Tongue (tissue), 3 donors: ENCODE measurements at places on chromosomes 7 and 10. TPM values are rescaled to one million over a fixed set of nuclear protein-coding genes. Genes with fewer than 3 reads are reported as not detected.

Gene ZNF853
- total RNA-seq, result 26.1 TPM

Gene CACNB2
- total RNA-seq, result 3.3 TPM

- no peak for DNase-seq
Observed at GRCh38 chr10:51699145-51699474, 285 bp downstream of the CSTF2T start.

- peak; percentile 25 for DNase-seq
Observed at GRCh38 chr10:63467841-63468240, 2.1 kb upstream of the JMJD1C start.

GRCh38 chr7:122199171-122199570, 55.1 kb upstream of the AASS start:
- no peak for DNase-seq

DNA sequence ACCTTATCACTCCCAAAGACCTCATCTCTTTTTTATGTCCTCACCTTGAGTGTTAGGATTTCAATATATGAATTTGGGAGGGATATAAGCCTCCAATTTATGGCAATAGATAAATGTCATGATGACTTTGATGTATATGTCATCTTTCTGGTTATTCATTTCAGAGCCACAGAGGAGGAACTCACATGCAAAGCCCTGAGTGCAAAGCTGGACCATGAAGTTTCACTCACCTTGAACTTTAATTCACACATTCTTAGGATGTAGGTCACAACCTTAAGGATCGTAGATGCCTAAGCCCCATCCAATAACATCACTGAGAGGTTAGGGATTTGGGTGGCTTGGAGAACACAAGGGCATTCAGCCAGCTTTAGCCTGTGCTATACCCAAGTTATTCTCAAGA, 81.9 kb upstream of the ZPBP start:
- DNase-seq, result no peak

DNA sequence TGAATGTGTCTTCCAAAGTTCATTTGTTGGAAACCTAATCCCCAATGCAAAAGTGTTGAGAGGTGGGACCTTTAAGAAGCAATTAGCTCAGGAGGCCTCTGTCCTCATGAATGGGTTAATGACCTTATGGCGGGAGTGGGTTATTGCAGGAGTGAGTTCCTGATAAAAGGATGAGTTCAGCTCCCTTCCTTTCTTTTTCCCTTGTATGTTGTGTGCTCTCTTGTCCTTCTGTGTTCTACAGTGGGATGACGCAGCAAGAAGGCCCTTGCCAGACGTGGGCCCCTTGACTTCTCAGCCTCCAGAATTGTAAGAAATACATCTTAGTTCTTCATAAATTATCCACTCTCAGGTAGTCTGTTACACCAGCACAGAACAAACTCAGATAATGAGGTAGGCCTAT, 206.0 kb downstream of the DNAJC1 start:
- DNase-seq, result no peak

- no peak for DNase-seq
Observed at GRCh38 chr10:63008491-63008890, 124.6 kb upstream of the NRBF2 start.

DNA sequence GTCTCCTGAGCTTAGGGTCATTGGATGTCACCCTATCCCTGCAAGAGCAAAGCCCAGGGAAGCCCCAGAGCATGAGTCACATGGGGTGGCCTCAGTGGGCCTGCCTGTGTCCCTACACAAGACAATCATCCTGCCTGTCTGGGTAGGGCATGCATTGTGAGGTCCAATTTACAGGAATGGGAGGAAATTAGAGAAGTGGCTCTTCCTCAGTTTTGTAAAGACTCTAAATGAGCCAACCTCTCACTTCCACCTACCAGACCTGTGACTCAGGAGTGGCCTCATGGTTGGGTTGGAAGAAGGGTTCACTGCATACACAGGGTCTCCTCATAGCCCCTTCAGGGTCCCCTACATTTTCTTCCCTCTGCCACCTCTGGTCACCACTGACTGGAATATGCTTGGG, 43.6 kb upstream of the SMNDC1 start:
- DNase-seq, result no peak

Gene TACC2
- 128 TPM for total RNA-seq

GRCh38 chr10:124529661-124530214, 68.1 kb downstream of the LHPP start:
- no peak for DNase-seq

Gene MYOF
- 87.9 TPM for total RNA-seq

Gene NKX2-3
- 6.2 TPM for total RNA-seq

GRCh38 chr7:29946428-29947186, 43.0 kb downstream of the SCRN1 start:
- DNase-seq, result no peak
